Stimulated activated CD4-positive, alpha-beta T cell treated with anti-CD3 and anti-CD28 coated beads, Interleukin-4, amount 100 ng/mL, for 1 hour (primary cell): ENCODE measurements at places on chromosomes 2 and 18.

DNA sequence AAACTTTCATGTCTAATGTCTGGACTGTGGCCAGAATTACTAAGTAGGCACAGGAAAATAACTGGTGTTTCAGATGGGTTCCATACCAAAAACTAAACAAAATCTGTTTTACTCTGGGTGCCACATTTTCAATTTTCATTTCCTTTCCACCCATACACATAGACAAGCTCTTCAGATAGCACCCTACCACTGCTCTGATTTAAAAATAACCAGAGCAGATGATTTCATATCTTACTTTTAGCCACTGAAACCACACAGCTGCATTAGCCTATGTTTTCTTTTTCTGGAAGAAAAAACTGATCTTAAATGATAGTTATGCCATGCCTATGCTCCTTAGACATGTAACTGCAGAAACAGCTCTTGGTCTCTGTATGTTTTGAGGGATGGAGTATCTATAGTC lies 647.6 kb downstream of the CPS1 start:
- no peak for DNase-seq

DNA sequence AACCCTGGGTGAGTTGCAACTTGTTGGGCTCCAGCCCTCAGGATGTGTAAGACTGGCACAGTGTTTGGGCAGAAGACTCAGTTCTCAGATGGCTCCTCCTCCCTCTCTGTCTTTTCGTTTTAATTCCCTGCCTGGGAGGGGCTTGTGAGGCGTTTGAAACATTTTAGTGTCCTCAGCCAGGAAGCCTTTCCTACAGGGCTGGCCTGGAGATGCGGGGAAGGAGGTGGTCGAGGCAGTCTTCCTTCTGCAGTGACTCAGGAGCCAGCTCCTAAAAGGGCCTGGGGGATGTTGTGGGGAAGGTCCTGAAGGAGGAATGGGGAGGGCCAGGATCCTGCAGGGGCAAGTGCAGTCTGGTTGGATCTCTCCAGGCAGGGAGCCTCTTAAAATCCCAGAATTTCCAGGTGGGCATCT lies 22.1 kb upstream of the IGFBP5 start:
- DNase-seq = no peak

GRCh38 chr2:239337877-239338484 lies 62.8 kb downstream of the HDAC4 start:
- no peak for DNase-seq

- no peak for DNase-seq
Observed at GRCh38 chr2:102438578-102438977, 15.6 kb downstream of the IL18RAP start.

DNA sequence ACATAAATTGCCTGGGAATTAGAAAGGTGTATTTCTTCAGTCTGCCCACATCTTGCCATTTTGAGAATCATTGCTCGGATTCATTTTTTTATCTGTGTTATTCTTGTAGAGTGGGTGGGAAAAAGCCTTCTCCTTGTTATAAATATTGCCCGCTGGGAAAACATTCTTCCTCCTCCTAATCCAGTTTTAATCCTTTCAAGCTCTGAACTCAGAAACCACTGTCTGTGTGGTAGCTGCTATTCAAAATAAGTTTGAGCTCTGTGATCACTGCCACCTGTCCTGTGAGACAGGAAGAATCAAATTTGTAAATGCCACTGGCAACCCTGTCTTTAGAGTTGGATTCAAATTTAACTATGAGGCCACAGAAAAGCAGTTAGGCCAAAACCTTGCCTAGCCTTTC lies 1875.2 kb upstream of the PIK3C3 start:
- no peak for DNase-seq

- DNase-seq = no peak
Observed at GRCh38 chr2:191015239-191015638, 1.3 kb upstream of the STAT1 start.
